ENCODE measurements at places on chromosomes 3 and 15.

DNA sequence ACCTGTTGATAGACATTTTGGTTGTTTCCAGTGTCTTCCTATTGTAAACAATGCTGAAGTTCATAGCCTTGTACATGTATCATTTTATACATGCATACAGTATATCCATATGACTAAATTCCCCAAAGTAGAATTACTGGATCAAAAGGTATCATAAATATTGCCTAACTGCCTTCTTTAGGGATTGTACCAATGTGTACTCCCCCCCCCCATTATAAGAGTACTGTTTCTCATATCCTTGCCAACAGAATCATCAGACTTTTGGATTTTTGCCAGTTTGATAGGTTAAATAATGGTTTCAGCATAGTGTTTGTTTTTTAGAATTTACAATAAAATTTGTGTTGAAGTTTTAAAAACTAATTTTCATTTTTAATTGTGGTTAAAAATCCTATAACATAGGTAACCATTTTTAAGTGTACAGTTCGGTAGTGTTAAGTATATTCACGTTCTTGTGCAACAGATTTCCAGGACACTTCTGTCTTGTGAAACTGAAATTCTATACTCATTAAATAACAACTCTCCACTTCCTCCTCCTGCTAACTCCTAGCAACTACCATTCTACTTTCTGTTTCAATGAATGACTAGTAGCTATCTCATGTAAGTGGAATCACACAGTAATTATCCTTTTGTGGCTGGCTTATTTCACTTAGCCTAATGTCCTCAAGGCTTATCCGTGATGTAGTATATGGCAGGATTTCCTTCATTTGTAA, 30.8 kb upstream of the MAP3K13 start:
- no peak for DNase-seq

GRCh38 chr3:53841296-53841695, 4.9 kb downstream of the CHDH start:
- DNase-seq, result no peak

DNA sequence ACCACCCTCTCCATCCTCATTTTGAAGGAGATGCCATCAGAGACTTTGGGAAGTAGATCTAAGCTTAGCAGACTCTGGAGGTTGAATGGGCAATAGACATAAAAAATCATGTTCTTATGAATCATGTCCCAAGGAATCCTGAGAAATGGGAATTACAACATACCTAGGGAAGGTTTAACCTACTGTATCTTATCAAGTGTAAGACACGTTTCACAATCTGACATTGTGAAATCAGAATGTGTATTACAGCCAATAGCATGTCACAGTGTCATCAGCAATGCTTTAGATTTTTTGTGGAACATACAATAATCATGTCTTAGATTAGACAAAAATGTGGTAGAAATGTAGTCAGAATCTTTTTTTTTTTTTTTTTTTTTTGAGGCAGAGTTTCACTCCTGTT, 332.4 kb upstream of the TLE3 start:
- no peak for DNase-seq

GRCh38 chr3:25424614-25425013, 3.4 kb upstream of the RARB start:
- DNase-seq, result no peak

GRCh38 chr15:91884606-91885005, 31.1 kb downstream of the SLCO3A1 start:
- no peak for DNase-seq

DNA sequence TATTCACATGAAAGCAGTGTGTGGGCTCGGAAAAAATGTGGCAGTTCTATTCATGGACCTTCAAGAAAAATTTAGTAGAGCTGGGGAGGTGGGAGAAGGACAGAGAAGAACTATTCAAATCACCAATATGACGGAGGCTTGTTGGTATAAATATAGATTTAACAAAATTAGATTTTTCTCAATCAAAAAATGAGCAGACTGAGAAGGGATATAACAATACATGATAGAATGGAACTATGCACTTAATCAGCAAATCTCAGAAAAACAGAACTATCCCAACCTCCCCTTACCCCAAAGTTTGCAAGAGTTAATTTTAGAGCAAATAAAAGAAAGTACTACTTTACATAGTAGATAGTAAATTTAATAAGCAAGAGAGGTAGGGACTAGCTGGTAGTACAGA, 194.6 kb upstream of the BCL6 start:
- no peak for DNase-seq

DNA sequence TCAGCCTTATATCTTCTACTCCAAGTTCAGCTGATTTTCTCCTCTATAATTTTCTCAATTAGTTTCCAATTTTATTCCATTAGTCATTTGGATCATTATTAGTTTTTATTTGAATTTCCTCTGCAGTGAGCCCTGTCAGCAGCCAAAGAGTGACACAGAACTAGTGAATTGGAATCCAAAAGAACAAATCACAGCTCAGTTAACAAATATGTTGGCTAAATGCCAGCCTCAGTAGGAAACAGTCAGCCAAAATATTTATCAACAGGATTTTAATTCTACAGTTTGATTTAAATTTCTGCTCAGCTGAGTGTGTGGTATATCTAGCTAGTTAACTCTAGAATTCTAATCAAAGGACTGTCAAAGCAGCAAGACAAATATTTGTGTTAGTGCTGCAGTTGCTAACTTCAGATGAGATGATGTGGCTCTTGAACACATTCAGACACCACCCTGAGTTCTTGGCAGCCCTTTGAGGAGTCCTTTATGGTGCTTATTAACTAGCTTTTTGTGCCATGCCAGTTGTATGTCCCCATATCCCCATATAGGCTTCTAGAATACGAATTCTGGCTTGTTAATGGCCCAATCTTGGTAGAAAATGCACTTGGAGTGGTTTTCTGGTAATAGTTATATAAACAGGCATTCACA, 194.5 kb downstream of the CPNE4 start:
- no peak for DNase-seq

GRCh38 chr3:111668326-111668725, 73.2 kb upstream of the ZBED2 start:
- no peak for DNase-seq

DNA sequence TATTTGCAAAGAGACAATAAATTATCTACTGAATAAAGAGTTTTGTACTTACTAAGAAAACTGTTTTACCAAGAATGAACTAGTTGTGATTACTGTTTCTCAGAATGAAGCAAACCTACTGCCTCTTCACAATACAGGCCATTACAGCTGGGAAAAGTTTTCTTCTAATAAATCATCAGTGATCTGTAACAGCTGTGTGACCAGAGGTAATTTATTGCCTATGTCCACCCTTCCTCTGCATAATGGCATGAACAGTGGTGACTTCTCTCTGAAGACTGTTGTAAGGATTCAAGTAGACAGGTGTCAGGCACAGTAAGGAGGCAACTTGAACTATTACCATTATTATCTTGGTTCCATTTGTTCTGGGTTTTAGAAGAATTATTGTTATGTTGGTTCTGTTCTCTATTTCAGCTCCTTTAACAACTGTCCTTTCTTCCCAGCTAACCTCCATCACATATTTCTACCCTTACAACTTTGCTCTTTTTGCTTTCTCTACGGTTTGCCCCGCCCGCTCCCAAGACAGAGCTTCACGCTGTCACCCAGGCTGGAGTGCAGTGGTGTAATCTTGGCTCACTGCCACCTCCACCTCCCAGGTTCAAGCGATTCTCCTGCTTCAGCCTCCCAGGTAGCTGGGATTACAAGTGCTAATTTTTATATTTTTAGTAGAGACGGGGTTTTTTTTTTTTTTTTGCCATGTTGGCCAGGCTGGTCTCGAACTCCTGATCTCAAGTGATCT, 51.5 kb downstream of the PRKAR2A start:
- DNase-seq, result no peak

- no peak for DNase-seq
Measured at GRCh38 chr3:137761099-137761562, 3.0 kb upstream of the SOX14 start.

DNA sequence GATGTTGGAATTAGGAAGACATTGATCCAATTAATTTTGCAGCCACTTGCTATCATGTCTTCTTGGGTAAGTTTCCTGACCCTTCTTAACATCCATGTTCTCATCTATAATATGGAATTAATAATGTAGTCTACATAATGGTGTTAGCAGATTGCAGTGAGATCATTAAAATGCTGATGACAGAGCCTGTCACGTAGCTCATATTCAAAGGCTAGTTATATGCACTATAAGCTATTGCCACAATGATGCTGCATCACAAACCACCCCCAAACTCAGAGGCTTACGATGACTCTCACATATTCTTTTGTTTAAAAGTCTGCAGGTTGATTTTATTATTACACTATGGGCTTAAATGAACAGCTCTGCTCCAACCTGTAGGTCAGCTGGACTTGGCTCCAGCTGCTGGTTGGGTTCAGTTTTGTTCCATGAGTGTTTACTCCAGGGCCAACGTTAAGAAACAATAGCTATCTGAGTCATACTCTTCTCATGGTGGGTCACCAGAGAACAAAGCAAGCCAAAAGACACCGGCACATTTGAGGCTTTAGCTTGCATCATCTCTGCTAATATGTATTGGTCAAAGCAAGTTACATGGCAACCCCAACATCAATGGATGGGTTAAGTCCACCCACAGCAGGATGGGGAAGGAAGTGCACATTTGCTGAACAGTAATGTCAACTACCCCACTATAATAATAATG, 250.0 kb upstream of the SLCO3A1 start:
- DNase-seq, result no peak

GRCh38 chr15:52161406-52161966, 29.7 kb downstream of the GNB5 start:
- DNase-seq, result no peak

DNA sequence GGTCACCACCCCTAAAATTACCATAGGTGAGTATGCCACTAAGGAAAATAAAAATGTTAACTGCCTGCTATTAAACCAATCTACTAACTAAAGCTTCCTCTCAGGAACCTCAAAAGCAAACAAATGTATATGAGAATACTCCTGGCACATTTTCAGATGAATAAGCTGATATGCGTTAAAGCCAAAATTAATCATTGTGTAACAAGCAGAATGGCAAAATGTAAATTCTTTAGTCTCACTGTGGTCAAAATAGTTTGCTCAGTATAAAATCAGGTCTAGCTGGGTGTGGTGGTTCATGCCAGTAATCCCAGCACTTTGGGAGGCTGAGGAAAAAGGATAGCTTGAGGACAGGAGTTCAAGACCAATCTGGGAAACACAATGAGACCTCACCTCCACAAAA, 53.6 kb downstream of the SUMF1 start:
- DNase-seq, result no peak

GRCh38 chr15:74414081-74414580, 19.6 kb downstream of the SEMA7A start:
- no peak for DNase-seq

GRCh38 chr3:47113669-47114365, 50.1 kb downstream of the SETD2 start:
- no peak for DNase-seq

GRCh38 chr3:19348941-19349564, 200.7 kb downstream of the KCNH8 start:
- no peak for DNase-seq

- no peak for DNase-seq
Measured at GRCh38 chr3:24101676-24102168, 156.6 kb downstream of the NR1D2 start.

DNA sequence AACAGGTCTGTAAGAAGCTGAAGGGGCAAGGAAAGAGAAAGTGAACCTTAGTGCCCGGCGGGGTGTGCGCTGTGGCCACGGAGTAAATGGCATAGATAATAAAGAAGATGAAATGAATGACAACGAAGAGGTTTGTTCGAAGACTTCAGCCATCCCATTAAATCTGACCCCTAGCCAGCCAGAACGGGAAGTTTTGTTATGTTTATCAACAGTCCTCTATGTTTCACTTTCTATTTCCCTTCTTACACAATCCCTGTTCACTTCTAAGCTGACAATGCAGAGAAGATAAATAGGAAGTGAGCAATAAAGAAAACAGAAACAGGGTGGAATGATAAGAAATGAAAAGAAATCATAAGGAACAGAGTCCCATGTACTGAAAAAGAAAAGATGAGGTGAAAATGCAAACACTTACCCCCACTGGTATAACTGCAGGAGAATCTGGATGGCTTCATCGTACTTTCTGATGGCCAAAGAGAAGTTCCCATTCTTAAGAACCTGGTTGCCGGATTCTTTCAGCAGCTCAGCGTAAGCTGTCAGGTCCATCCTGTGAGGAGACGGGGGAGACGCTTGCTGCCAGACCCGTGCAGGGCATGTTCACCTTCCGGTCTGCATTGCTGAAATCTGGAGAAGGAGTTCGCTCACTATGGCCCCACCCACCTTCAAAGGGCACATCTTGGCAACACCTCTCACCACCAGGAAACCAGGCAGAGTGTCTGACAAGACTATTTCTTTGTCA, 36.8 kb downstream of the TRANK1 start:
- peak; percentile 30 for DNase-seq

GRCh38 chr3:26592451-26592850, 30.1 kb upstream of the LRRC3B start:
- DNase-seq, result no peak

DNA sequence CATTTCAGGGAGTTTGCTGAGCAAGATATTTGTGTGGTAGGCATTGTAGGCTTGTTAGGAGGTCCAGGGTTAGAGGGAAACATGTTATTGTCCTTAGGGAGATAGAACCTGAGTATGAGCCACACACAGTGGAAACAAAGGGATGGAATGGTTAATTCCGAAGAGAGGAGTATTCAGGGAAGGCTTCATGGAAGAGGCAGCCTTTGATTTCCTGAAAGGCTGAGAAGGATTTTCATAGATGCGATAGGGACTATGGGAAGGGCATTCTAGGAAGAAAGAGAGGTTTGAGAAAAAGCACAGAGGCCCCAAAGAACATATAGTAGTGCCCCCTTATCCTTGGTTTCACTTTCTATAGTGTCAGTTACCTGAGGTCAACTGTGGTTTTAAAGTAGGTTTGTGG, 81.7 kb downstream of the RAB11A start:
- no peak for DNase-seq

DNA sequence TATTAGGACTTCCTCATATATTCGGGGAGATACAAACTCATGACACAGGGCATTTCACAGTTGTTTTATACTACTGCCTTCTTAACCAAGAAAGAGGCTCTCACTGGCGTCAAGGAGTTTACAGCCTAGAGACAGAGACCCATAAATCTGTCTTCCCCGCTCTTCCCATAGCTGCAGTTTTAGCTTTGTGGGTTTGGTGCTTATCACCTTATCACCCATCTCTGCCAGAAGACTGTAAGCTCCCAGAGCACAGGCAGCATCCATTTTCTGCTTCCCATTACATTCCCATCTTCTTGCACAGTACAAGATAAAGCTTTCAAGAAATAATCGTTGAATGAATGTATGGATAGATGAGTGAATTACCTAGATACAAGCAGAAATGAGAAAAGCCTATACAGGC, 144.3 kb downstream of the TNIK start:
- DNase-seq, result no peak

DNA sequence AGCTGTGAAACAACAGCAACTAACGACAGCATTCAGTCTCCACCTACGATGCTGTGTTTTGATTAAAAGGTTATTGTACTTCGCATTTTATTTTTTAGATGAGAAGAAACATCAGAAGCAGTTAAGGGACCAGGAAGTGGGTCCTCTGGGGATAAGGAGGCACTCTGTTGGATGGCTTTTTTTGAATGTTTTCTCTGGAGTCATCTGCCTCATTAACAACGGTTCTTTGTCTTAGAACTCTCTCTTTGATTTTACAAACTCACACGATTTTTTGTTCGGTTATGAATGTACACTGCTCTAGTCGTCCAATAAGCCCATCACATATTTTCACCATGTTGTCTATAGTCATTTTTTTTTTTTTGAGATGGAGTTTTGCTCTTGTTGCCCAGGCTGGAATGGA, 36.0 kb upstream of the ARPIN start:
- no peak for DNase-seq
